ENCODE measurements at places on chromosomes 7 and 10. TPM values are rescaled to one million over a fixed set of nuclear protein-coding genes. Genes with fewer than 3 reads are reported as not detected.

GRCh38 chr7:117949232-117949631 lies 76.0 kb upstream of the CTTNBP2 start:
- peak; percentile 67 for DNase-seq

GRCh38 chr7:79298145-79298760 lies 155.2 kb downstream of the MAGI2 start:
- peak; percentile 31 for DNase-seq

- DNase-seq: no peak
Measured at GRCh38 chr7:149620961-149621360, 123.4 kb upstream of the ZNF746 start.

- peak; percentile 19 for DNase-seq
Measured at GRCh38 chr10:24467136-24467535, 256.6 kb downstream of the ARHGAP21 start.

GRCh38 chr7:149799397-149800168 lies 26.2 kb upstream of the ZNF467 start:
- DNase-seq: no peak

GRCh38 chr7:29161231-29161630 lies 14.9 kb upstream of the CPVL start:
- DNase-seq: no peak

GRCh38 chr7:74430961-74431466 lies 22.7 kb upstream of the GTF2IRD1 start:
- DNase-seq: no peak

GRCh38 chr7:24685708-24686107 lies 71.6 kb downstream of the GSDME start:
- DNase-seq: no peak

DNA sequence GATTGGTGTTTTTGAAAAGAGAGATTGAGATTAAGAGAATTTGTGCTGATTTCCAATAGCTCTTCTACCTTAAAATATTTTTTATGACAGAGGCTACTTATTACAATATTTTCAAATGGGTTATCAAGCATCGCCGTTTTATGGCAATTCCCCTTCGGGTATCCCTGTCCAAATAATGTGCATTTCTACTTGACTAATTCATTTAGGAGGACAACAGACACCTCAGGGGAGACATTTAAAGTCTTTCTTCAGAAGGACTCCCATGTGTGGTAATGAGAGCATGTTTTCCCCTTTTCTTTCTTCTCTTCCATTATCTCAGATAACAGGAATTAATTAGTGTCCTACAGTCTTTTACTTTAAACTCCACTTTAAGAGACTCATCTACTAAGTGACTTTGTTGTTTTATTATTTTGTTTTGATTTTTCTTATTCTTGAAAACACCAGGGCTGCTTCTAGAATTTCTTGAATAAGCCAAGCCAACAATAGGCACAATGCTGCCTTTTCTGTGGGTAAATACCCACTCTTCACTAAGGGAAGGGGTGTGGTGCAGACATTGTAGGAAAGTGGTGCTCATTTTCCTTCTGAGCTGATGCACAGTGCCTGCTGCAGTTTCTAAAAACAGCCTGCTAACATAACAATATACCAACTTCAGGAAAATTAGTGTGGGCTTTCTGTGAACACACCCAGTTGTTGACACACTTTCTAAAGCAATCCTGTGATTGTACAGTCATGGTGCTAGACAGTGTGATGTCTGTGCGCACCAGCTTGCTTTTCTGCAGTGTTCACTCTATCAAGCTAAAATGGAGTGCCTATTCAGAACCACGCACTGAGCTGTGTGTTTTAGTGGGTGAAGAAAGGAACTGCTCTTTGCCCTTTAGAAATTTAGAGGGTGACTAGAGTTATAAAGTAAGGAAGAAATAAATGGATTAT lies 597.7 kb downstream of the NRG3 start:
- no peak for DNase-seq

- no peak for DNase-seq
Measured at GRCh38 chr7:148159331-148159730, 431.2 kb upstream of the C7orf33 start.

GRCh38 chr10:71812913-71813590 lies 38.0 kb downstream of the PSAP start:
- DNase-seq: no peak

DNA sequence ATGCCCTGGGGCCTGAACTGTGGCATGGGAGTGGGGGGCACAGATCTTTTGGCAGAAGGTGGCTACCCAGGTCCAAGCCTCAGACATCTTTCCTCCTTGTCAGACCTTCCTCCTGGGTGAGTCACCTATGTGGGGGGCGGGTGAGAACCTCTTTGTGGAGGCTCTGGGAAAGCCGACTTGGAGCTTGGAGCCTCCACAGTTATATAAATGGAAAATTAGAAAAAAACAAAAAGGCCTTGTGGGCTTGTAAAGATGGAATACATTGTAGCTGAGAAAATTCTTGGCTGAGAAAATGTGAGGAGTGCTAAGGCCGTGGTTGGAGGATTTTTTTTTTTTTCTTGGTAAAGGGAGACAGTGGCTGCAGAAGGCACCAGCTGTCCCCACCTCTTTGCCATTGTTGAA lies 292.5 kb downstream of the CCDC3 start:
- DNase-seq: no peak

DNA sequence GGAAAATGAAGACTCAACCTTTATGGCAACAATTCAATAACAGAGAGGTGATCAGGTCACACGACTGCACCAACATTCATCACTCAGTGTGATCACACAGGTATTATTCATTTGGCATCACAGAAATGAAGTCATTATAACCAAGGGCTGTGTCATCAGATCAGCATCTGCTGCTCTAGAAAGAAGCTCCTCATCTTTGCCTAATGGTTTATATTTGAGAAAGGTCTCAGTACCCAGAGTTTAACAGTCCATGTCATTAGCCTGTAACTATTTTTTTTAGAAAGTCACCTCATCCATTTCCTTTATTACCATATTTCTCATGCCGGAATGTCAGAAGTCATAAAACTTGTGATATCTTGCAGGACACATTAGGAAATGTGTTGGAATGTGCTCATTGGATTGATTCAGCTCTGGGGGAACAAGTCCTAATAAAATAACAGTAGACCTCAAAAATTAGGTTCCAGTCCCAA lies 45.1 kb upstream of the PRKG1 start:
- DNase-seq: peak; percentile 69

C10orf67 gene
- 0.26 TPM for polyA plus RNA-seq

LRRC61 gene
- 0.93 TPM for polyA plus RNA-seq

NEBL gene
- 1.3 TPM for polyA plus RNA-seq

All from mammary epithelial cell (primary cell).